ENCODE measurements at places on chromosomes 1 and 21.

DNA sequence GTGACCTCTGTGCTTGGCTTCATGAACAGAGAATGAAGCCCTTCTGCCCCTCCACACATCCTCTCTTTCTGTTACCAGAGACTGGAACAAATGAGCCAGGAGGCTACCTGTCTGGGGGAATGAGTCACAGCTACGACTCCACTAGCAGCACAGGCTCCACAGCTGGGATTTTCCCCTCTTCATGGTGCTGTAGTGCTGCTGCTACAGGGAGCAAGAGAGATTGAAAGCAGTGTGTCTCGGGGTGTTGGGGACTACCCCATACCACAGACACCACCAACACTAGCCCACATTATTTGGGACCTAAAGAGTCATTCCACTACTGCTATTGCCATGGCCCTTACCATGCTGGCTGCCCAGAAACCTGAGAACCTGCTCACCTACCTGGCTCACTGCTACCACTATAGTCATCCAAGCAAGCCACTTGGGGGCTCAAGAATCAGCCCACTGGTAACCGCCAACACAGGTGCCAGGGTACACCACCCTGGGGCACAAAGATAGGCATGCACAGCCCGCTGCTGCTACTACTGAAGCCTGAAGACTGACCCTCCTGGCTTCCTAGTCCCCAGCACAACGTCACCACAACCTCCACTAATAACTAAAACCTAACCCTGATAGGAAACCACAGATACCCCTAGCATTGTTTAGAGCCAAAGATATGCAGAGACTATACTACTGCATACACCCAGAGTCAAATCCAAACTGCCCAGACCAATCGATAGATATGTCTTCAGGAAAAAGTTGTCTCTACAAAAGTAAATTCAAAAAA lies 17.7 kb downstream of the CD1E start:
- no peak for DNase-seq

DNA sequence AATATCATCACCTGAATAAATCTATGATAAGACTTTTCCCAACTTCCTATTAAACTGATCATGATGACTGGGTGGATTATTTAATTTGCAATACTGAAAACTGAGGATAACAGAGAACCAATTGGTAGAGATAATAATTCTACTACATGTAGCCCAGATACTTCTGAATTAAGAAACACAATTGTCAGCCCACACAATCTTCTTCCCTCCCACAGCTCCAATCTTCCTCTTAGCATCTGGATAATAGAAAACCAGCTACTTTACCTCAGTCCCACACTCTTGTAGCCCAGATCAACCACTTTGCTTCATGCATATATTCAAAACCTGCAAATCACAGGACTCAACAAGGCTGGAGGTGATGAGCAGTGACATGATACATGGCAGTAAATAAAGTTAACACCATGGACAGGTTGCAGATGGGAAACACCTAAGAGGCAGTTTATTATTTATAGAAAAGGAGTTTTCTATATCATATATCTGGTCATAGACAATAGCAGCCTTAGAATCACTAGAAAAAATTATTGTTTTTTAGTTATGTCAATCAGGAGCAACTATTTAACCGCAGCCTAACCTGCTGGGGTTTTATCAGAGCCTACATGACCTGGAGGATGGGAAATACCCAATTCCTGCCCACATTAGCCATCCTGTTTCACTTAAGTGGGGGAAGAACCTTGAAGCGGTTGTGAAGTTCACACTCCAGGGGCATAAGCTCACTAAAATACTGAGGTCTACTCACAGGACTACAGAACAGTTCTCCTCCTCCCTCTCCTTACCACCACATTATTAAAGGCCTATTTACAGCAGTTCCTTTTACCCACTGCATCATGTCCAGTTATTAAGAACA lies 16.7 kb downstream of the FRRS1 start:
- no peak for DNase-seq

DNA sequence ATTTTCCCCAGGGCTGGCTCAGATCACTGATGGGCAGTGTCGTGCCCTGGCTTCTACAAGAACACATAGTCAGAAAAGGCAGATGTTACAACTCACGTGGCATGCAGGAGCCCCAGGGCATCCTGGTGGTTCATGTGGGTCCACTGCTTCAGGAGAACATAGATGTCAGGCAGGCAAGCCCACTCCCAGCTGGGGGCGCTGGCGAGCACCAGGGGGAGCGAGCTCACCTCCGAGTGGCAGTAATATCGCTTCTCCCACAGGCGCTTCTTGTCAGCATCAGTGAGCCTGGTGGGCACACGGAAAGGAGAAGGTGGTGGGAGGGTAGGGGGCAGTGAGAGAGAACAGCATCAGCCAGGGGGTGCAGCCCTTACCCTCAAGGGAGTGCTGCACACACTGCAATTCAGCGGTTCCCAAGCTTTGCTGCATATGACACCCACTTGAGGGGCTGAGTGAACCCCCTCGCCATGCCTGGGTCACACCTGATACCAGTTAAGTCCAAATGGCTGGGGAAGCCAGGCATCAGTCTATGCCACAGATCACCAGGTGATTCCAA lies 34.3 kb upstream of the PPP1R15B start:
- peak; percentile 45 for DNase-seq

- DNase-seq: no peak
Measured at GRCh38 chr1:234531151-234531635, 52.2 kb upstream of the TARBP1 start.

GRCh38 chr1:6512245-6512907 lies 20.9 kb upstream of the PLEKHG5 start:
- no peak for DNase-seq

DNA sequence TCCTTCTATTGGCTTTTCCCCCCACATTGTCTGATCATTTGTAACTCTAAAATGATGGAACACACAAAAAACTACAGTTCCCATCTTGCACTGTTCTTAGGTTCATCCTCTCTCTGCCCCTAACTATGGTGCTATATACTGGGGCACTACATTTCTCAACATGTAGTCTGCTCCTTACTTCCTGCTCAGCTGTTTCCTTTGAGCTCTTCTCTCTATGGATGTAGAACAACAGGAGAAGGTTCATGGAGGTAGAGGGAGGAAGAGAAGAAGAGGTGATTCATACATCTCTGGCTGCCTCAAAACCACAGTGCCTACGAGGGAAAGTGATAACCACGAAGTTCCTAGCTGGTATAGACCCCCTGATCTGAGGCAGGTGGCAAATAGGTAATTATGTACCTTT lies 7.0 kb upstream of the C1orf146 start:
- no peak for DNase-seq

GRCh38 chr1:4433075-4433474 lies 221.3 kb upstream of the AJAP1 start:
- no peak for DNase-seq

GRCh38 chr1:231806623-231807495 lies 180.3 kb downstream of the DISC1 start:
- no peak for DNase-seq

- no peak for DNase-seq
Measured at GRCh38 chr1:37574834-37575480, 18.2 kb downstream of the DNALI1 start.

- no peak for DNase-seq
Measured at GRCh38 chr21:30315701-30316100, 4.4 kb downstream of the KRTAP26-1 start.

DNA sequence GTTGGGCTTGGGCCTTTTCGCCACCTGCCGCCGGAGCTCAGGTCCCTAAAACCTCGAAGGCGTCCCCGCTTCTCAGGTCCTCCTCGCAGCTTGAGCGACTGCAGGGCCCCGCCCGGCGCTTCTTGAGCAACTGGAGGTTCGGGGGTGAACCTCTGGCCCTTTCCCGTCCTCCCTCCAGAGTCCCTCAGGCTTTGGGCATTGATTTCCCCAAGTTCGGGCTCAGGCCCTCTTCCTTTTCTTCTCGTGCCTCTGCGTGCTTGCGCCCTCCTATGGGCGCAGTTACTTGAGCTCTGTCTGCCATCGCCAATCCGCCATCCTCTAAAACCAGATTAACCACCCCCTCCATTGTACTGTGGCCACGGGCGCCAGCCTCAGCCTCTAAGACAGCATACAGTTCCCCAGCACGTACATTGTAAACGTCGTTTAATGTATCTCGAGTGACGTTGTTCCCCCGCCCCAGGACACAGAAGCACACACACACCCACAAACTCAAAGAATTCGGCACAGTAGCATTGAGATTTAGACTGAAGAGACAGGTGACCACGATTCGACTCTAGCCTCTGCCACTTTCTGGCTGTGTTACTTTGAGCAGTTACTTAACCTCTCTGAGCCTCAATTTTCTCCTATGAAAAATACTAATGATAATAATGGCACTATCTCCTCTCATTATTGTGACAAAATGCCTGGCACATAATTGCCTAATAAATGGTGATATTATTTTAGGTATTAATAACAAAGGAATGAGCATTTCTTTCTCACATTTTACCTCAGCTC lies 22.6 kb downstream of the BTG2 start:
- peak; percentile 78 for DNase-seq

- no peak for DNase-seq
Measured at GRCh38 chr1:90502696-90503095, 214.4 kb downstream of the BARHL2 start.

GRCh38 chr1:93338387-93339146 lies 7.1 kb upstream of the DR1 start:
- DNase-seq: no peak
